Stimulated activated CD4-positive, alpha-beta T cell treated with anti-CD3 and anti-CD28 coated beads, TNF-alpha, amount 100 ng/mL, for 48 hours (primary cell): ENCODE measurements at places on chromosomes 16 and 17.

GRCh38 chr16:49931916-49932315, 76.0 kb upstream of the ZNF423 start:
- no peak for DNase-seq

GRCh38 chr16:23534868-23535860, 22.0 kb downstream of the EARS2 start:
- DNase-seq = no peak

DNA sequence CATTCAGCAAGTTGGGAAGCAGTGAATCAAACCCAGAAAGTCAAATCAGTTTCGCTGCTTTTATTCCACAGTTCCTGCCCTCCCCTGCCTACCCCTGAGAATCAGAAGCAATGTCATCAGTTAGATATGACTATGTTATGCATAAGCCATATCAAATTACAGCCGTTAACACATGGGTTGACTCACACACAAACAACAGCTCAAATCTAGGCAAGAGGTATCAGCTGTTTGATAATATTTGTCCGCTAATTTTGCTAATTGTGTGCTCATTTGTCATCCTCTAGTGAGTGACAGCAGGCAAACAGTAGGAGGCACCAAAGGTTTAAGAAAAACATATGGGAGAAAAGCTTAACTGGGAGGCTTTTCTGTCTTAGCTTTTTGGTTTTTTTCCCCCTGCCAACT, 327.4 kb upstream of the CCL2 start:
- no peak for DNase-seq

GRCh38 chr17:13508896-13509295, 92.8 kb downstream of the HS3ST3A1 start:
- DNase-seq = no peak

DNA sequence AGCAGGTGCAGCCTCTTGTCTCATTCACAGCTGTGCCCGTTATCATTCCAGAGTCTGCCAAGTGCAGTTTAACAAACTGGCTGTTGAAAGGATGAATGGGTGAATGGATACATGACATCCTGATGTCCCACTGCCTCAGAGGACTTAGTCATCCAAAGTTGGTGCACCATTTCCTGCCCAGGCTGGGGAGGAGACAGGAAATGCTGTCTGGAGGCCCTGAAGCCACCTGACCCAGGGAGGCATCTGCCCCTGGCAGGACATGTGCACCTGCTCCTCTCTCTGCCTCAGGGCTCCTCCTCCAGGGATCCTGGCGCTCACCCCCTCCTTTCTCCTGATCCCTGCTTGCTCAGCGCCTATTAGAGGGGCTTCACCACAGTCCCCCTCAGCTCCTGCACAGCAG, 1.8 kb upstream of the CD300C start:
- no peak for DNase-seq

DNA sequence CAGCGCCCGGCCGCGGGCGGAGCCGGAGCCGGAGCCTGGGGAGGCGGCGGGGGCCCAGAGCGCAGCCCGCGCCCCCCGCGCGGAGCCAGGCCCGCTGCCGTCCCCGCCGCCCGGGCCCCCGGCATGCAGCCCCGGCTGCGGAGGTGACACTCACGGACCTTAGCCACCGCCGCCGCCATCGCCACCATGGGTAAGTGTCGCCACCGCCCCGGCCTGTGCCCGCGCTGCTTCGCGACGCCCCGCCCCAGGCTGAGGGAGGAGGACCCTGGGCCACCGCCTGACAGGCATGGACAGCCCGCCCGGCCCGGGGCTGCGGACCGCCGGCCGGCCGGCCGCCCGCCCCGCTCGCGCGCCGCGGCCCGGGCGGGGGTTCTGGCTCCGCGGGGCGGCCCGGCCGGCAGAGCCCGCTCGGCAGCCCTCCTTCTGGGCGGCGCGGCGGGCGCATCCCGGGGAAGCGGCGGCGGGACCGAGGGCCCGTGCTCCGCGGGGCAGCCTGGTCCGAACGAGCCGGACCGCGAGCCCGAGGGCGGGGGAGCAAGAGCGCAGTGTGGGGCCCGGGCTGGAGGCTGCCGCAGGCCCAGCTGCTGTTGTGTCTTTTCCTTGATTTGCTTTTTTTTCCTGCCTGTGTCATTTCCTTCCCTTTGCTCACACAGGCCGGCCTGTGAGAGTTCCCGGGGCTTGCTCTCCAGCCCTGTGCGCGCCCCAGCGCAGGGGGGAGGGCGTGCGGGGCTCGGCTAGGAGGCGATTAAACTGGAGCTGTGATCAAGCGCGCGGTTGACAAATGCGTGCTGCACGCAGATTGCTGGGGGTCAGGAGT, 565 bp downstream of the MAP3K3 start:
- DNase-seq = peak; percentile 31

DNA sequence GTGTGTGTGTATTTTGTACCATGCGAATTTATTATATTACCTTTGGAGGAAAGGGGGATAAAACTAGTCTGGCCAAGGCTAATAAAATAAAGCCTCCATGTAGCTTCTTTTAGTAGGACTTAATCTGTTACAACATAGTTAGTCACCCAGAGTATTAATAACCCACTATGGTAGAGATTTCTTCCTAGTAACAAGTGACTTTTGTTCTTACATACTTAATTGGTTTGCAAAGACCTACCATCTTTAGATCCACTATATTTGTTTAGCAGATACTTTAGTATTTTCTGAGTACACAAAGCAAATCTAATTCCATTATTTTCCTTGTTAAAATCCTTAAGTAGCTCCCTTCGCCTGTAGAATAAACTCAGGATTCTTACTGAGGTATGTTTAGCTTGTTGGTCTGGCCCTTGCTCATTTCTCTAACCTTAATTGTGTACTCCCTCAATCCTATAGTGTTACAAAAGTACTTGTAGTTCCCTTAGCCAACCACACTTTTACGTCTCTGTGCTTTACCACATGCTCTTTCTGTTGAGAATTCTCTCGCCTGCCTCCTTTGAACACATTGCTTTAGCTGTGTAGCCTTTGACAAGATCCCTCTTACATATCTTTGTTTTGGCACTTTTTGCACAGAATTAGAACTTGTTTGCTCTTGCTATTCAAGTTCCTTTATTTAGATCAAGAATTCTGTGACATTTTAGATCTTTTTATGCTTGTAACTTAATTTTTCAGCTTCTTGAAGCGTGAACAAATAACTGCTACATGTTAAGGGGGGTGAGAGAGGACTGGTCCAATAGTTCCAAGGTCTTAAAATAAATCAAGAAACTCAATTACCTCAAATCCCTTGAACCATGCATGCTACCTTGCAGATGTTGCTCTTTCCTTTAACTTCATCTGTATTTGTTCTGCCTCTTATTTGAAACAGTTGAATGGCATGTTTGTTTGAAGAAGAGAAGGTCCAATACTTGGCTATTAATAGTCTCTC, 23.8 kb downstream of the CLTC start:
- DNase-seq = no peak

- DNase-seq = no peak
These were observed at the start of gene KREMEN2 for GRCh38 chr16:2963723-2964474. TSS of gene KREMEN2 (plus strand) at chr16:2964275. CDS start at chr16:2964521, 246 bp downstream.

- no peak for DNase-seq
These were observed 26.1 kb downstream of the ZFPM1 start for GRCh38 chr16:88478889-88479792.

- DNase-seq = no peak
These were observed 9.0 kb downstream of the TAT start for GRCh38 chr16:71567931-71568330.

DNA sequence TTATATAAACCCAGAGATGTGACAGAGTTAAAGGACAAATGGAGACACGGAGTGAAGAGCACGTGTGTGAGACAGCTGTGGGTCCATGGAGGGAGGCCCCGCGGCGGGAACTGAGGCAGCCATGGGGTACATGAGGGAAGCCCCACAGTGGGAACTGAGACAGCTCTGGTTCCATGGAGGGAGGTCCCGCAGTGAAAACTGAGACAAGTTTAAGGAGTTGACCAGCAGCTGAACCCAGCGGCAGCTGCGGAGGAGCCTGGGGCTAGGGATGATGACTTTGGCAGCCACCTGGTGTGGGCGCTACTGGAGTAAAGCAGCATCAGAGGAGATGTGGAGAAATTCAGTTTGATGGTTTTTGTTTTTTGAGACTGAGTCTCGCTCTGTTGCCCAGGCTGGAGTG, 185.1 kb downstream of the RPTOR start:
- DNase-seq = no peak

DNA sequence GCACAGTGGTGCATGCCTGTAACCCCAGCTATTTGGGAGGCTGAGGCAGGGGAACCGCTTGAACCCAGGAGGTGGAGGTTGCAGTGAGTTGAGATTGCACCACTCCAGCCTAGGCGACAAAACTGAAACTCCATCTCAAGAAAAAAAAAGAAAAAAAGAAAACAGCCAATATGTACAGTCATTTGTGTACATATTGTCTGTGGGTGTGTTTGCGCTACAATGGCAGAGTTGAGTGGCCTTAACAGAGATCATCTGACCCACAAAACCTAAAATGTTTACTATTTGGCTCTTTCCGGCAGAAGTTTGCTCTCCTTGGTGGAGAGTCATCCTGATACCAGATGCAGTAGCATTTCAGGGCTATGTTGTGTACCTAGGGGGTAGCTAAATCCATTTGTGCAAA, 57.9 kb downstream of the ARSG start:
- DNase-seq = no peak

GRCh38 chr17:8056232-8056975, 17.5 kb downstream of the ALOX15B start:
- DNase-seq = peak; percentile 20

DNA sequence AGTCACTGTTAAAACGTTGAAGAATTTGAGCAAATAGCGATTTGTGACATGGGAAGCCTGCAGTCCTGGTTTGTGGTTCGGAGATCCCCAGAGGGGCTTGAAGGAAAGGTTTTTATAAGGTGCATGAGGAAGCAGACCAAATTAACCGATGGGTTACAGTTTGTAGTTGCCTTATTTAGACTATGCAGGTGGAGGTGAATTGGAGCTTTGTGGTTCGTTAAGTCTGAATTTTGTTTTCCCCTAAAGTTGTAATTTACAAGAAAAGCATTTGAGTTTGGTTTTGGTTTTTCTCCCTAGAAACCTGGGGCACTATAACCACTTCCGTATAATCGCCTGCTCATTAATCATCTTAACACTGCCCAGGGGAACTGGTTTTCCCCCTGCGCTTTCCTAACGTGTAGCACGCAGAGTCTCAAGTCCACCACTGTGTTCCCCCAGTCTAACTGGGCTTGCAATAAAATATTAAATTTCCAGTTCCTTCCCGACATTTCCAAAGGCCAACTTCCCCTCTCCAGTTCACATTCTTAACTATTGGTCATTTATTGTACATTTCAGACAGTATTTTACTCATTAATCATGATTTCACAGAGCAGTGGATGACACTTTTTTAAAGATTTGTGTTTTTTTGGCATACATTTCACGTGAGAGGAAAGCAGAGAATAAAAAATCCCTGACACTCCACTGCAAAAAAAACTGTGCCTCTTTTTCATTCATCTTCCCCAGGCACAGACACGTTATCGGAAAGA, 932 bp downstream of the ZNF267 start:
- no peak for DNase-seq

DNA sequence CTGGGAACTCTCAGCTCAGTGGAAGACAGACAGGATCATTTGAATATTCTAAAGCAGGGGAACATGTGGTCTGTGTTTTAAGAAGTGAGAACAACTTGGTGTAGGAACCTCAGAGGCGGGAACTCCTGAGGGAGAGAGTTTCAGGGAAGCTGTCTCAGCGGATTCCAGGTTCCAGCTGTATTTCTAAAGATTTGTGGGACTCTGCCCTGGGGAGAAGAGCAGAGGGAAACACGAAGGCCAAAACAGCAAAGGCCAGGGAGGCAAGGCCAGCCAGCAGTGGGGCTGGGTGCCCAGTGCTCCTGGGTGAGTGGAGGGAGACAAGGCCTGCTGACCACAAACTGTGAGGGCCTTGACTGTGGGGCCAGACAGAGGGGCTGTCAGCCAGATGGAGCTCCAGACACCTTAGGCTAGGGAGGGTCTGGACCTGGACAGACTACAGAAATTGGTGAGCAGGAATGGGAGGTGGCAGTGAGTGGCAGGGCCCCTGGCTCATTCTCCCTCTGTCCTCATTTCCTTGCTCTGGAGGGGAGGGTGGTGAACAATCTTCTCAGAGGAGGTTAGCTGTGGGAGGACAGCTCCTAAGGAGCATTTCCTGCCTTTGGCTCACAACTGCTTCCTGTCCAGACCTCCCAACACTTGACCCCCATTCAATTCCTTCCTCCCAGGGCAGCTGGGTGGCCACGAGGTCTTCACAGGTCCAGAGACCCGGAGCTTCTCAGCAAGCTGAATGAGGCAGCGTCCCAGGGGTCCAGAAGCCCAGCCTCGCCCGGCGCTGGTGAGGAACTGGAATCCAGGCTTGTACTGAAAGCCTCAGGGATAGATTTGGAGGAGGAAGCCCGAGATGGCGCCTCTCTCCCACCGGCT, 21.0 kb upstream of the FZD2 start:
- DNase-seq = no peak

- DNase-seq = no peak
These were observed 3.7 kb upstream of the ERN1 start for GRCh38 chr17:64133546-64134215.

- no peak for DNase-seq
These were observed 186.4 kb upstream of the ERCC4 start for GRCh38 chr16:13733561-13733960.

DNA sequence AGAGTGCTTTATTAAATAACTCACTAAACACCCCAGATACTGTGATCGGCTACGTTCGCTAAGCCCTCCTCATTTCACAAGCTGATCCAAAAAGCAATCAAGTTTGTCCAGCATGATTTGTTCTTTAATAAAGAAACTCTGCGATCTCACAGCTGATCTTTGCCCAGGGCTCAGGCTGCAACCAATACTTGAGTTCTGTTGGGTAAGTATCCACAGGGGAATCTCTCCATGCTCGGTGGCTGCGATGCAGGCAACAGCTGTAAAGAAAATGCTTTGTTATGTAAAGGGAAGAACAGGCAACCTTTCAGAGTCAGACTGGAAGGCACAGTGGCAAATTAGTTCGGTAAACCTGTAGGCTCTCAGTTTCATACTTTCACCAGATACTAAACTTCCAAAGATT, 67.5 kb downstream of the SHISA6 start:
- no peak for DNase-seq

- DNase-seq = no peak
These were observed 6.6 kb upstream of the KPNB1 start for GRCh38 chr17:47643116-47643515.

- DNase-seq = no peak
These were observed 35.2 kb downstream of the TSC2 start for GRCh38 chr16:2082983-2083364.

DNA sequence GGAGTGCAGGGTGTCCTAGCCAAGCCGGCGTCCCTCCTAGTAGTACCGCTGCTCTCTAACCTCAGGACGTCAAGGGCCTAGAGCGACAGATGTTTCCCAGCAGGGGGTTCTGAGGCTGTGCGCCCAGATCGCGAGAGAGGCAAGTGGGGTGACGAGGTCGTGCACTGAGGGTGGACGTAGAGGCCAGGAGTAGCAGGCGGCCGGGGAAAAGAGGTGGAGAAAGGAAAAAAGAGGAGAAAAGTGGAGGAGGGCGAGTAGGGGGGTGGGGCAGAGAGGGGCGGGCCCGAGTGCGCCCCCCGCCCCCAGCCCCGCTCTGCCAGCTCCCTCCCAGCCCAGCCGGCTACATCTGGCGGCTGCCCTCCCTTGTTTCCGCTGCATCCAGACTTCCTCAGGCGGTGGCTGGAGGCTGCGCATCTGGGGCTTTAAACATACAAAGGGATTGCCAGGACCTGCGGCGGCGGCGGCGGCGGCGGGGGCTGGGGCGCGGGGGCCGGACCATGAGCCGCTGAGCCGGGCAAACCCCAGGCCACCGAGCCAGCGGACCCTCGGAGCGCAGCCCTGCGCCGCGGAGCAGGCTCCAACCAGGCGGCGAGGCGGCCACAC, at the start of gene MMP2:
TSS of gene MMP2 (plus strand) at position 372 of the 603 bp plus-strand sequence. CDS start 282 bp downstream, outside the sequence.
- DNase-seq = no peak

GRCh38 chr17:34201767-34202166, 53.3 kb upstream of the CCL2 start:
- no peak for DNase-seq
